ENCODE measurements at places on chromosomes 3 and 15.

DNA sequence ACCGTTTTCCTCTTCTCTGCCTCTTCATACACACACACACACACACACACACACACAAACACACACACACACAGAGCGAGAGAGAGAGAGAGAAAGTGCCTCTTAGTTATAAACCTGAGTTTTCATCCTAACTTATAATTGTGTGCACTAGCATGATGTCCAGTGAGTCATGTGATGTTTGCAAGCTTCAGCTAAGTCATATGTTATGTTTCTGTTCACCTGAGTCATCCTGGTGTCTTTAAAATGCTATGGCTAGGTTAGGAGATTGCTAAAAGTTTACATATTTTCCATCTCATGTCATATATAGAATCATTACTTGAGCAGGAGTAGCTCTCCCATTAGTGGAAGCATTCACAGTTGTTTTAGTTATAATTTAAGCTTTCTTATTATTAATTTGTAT, 155.8 kb downstream of the EPHA6 start:
- H3K36me3 ChIP-seq: no peaks in the 10 kb centered on the region
- no peak overlapping the region for H3K4me3 ChIP-seq
- DNase-seq: no peak
- no peak overlapping the region for H3K27ac ChIP-seq
- H3K4me1 ChIP-seq: no peaks in the 10 kb centered on the region
- H3K27me3 ChIP-seq: no peaks in the 10 kb centered on the region

DNA sequence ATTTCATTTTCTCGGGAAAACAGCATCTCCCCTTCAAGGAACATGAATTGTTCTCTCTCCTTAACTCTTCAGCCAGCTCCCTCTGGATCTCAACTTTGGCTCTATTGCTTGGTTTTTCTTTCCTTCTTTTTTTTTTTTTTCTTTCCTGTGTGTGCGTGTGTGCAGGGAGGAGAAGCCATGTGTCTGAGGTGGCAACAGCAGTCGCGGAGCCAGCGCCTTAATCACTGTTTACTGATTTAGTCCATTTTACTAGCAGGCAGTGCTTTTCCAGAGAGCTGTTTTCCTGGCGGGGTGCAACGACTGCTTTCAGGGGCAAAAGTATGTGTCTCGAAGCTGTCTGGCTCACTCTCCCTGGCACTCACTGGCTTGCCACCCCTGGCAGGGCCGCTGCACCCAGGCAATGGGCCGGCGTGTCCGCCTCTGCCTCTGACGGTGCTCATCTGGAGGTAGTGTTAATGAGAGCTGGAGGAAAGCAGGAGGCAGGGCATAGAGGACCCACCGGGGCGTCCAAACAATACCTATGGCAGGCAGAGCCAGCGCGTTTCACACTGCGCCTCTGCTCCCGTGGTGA, 835.4 kb upstream of the NR2F2 start:
- no peaks in the 10 kb centered on the region for H3K27me3 ChIP-seq
- no peak for DNase-seq
- H3K4me1 ChIP-seq: no peaks in the 10 kb centered on the region
- no peak overlapping the region for H3K27ac ChIP-seq

DNA sequence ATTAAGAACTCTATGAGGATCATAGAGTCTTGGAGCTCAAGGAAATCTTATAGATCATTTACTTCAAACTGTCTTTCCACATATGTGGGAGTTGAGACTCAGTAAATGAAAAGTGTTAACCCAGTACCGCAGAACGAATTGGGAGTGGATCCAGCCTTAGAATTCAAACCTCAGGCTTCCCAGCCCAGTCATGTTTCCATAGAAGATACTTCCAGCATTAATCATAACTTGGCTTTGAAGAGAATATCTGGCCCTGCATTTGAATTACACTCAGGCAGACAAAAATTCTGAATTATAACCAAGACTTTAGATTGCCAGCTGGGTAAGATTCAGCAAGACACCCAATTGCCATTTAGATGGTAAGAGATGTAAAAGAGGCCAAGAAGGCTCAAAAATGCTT, 972.0 kb downstream of the TUSC7 start:
- no peak overlapping the region for H3K27ac ChIP-seq
- H3K4me3 ChIP-seq: no peak overlapping the region
- H3K4me1 ChIP-seq: no peaks in the 10 kb centered on the region
- no peaks in the 10 kb centered on the region for H3K36me3 ChIP-seq
- H3K27me3 ChIP-seq: no peaks in the 10 kb centered on the region

DNA sequence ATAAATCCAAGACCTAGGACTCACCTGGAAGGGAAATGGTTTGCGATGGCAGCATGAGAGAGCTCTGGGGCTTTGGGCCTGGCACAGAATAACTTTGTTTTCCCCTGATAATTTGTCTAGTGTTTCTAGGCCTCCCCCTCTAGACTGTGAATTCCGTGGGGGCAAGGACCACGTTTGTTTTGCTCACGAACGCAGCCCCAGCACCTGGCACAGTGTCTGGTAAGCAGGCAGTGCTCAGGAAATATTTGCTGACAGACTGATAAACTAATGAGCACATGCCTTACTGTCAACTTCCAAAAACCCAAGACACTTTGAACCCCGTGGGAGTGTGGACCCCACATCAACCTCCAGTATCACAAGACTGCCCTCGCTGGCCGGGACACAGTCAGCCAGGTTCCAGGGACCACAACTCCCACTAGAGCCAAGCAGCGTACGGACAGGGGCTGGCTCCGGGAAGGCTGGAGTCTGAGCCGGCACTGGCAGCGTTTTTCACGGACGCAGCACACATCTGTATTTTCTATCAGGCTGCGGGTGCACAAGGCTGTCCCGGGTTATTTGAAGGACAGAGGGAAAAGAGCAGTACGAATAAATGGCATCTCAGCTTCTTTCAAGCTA, 146.5 kb downstream of the XXYLT1 start:
- peaks cover 23% of the 10 kb centered on the region for H3K4me1 ChIP-seq
- no peak for DNase-seq
- no peak overlapping the region for H3K4me3 ChIP-seq
- no peaks in the 10 kb centered on the region for H3K36me3 ChIP-seq
- no peaks in the 10 kb centered on the region for H3K27me3 ChIP-seq
- no peak overlapping the region for H3K27ac ChIP-seq

DNA sequence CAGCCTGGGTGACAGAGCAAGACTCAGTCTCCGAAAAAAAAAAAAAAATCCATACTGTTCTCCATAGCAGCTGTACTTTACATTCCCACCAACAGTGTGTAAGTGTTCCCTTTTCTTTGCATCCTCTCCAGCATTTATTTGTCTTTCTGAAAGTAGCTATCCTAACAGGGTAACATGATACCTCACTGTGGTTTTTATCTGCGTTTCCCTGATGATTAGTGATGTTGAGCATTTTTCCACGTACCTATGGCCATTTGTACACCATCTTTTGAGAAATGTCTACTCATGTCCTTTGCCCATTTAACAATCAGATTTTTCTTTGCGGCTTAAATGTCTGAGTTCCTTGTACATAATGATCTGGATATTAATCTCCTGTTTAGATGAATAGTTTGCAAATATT, 119.3 kb downstream of the RFX7 start:
- DNase-seq: no peak
- H3K4me1 ChIP-seq: no peaks in the 10 kb centered on the region

DNA sequence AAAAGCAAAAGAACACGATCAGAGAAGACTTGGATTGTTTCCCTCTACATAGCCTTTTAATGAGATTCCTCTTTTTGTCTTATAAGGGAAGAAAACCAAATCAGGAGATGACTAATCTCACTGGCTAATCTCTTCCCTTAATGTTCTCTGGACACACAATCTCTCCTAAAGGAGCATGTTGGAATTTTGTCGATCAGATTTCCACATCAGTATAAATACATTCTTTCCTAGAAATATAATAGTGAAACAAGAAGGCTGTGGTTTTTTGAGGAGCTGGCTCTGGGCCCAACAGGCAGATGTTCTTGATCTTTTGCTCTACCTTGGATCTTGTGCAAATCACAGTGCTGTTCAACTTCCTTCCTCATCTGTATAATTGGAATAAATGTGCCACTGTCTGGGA, 94.0 kb downstream of the GTPBP8 start:
- H3K4me3 ChIP-seq: no peak overlapping the region
- H3K36me3 ChIP-seq: no peaks in the 10 kb centered on the region
- H3K4me1 ChIP-seq: no peaks in the 10 kb centered on the region
- no peak for DNase-seq
- H3K27me3 ChIP-seq: no peaks in the 10 kb centered on the region
- H3K27ac ChIP-seq: no peak overlapping the region

GRCh38 chr3:111684640-111685039, 89.5 kb upstream of the ZBED2 start:
- no peak for DNase-seq
- peaks cover 3% of the 10 kb centered on the region for H3K4me1 ChIP-seq
- H3K36me3 ChIP-seq: no peaks in the 10 kb centered on the region
- H3K4me3 ChIP-seq: no peak overlapping the region
- no peak overlapping the region for H3K27ac ChIP-seq

- H3K27me3 ChIP-seq: peaks cover 19% of the 10 kb centered on the region
- no peaks in the 10 kb centered on the region for H3K36me3 ChIP-seq
- no peak overlapping the region for H3K4me3 ChIP-seq
- no peak overlapping the region for H3K27ac ChIP-seq
Measured at GRCh38 chr15:41499109-41499851, 5.6 kb downstream of the ITPKA start.

GRCh38 chr3:69241769-69242168, 119.4 kb upstream of the LMOD3 start:
- no peaks in the 10 kb centered on the region for H3K36me3 ChIP-seq
- H3K27me3 ChIP-seq: no peaks in the 10 kb centered on the region
- H3K27ac ChIP-seq: no peak overlapping the region
- H3K4me1 ChIP-seq: peaks cover 2% of the 10 kb centered on the region
- no peak overlapping the region for H3K4me3 ChIP-seq

- no peak overlapping the region for H3K4me3 ChIP-seq
- no peaks in the 10 kb centered on the region for H3K4me1 ChIP-seq
Measured at GRCh38 chr3:49666592-49666991, 7.6 kb upstream of the APEH start.

DNA sequence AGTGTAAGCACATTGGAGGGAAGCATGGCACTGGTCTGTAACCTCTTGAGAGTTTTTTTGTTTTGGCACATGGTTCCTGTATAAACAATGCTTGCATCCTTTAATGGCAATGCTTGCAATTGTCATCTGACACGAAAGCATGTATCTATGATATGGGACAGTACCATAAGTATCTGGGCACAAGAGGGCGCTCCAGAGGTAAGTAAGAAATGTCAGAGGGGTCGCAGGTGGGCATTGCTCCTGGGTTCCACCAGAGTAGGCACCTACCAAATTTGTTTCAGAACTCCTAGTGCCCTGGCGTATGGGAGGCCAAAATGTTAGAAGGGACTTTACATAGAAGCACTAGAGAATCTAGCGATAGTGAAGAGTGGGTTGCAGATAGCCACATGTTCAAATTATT, 58.7 kb upstream of the BCHE start:
- H3K4me3 ChIP-seq: no peak overlapping the region
- no peaks in the 10 kb centered on the region for H3K27me3 ChIP-seq
- no peaks in the 10 kb centered on the region for H3K36me3 ChIP-seq
- H3K27ac ChIP-seq: no peak overlapping the region
- no peak for DNase-seq
